Activated T-helper 1 cell treated with anti-CD3 and anti-CD28 coated beads, Interleukin-2, amount 50 U/mL, for 16 hours (primary cell): ENCODE measurements at places on chromosomes 12 and 14.
A peak's percentile ranks its signal among the peaks of the same experiment; 100 is the strongest.

- DNase-seq = no peak
Observed at GRCh38 chr12:132502149-132502881, 12.4 kb downstream of the FBRSL1 start.

DNA sequence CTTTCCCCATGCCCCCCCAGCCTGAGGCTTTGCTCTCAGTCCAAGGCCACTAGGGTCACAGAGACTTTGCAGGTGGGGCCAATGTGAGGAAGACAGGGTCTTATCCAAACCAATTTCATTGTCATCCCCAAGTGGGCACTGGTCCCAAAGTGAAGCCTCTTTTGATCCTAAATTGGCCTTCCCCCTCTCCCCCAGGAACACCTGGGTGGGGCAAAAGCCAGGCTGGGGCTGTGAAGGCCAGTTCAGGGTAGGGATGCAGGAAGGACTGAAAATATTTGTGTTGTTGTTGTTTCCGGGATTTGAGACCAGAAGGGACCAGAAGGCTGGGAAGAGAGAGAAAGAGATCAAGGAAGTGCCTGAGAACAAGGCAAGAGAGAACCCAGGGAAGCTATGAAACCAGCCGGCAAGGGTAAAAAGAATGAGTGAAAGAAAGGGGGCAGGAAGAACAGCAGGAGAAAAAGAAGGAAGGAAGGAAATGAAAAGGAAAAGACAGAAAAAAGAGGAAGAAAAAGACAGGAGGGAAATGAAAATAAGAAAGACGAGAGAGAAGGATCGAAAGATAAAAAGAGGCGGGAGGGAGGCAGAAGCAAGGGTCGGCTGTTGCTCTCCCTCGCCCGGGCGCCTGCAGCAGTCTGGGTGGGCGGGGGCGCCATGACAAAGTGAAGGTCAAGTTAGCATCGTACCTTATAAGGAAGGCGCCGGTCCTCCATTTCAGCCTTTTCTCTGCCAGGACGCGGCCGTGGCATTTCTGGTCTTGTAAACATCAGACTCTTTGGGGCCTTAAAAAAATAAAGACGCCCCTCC is 7.4 kb upstream of the HOXC11 start:
- no peak for DNase-seq

GRCh38 chr12:75937486-75937885 is 94.1 kb downstream of the PHLDA1 start:
- no peak for DNase-seq

DNA sequence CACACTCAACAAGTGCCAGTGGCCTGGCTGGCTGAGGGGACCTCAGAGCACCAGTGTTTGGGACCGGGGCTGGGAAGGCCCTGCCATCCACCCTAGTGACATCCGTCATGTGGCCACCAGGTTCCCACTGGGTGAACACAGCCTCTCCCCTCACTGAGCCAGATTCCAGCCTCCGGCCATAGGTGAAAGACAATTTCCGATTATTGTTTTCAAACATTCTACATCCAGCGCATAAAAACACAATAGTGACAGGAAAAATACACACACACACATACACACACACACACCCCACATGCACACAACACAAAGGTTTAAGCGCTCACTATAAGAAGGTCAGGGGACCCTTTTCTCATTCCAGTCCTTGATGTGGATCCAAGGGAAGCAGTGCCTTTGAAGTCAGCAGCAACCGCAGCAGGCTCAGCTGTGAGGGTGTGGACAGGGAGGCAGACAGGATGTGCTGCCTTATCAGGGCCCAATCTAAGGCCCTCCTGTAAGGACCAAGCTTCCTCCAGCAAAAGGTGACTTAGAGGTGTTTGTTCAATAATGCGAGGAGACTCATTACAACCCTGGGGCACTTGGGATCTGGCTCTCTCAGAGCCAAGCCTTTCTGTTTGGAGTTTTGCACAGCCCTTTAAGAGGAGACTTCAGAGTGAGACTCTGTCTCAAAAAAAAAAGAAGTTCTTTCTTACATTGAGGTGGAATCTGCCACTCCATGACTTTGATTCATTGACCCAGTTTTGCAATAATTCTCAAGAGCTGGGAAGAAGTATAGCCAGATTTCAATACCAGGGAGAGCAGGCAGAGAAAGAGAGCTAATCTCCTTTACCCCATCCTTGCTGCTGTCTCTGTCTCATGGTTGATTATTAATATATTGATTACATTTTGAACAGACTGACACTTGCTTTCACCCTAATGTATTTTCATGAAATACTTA is 227.8 kb downstream of the ZFP36L1 start:
- DNase-seq = no peak

GRCh38 chr14:92783813-92784431 is 10.2 kb upstream of the GOLGA5 start:
- DNase-seq = no peak

DNA sequence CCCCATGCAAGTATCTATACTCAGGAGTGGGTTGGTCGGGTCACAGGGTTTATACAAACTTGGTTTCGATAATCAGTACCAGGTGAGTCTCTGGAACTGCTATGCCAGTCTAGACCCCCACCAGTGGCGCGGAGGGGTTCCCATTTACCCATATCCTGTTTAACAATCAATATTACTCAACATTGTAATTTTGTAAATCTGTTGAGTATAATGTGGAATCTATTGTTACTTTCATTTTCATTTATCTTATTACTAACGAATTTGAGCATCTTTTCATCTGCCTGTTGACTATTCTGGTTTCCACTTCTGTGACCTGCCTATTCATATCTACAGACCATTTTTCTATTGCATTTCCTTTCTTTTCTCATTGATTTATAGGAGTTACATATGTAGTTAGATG is 275.2 kb upstream of the CRY1 start:
- DNase-seq = no peak

GRCh38 chr14:28635387-28635786 is 131.2 kb upstream of the FOXG1 start:
- no peak for DNase-seq

- DNase-seq = no peak
Observed at GRCh38 chr12:124344526-124344925, 49.6 kb downstream of the RFLNA start.

DNA sequence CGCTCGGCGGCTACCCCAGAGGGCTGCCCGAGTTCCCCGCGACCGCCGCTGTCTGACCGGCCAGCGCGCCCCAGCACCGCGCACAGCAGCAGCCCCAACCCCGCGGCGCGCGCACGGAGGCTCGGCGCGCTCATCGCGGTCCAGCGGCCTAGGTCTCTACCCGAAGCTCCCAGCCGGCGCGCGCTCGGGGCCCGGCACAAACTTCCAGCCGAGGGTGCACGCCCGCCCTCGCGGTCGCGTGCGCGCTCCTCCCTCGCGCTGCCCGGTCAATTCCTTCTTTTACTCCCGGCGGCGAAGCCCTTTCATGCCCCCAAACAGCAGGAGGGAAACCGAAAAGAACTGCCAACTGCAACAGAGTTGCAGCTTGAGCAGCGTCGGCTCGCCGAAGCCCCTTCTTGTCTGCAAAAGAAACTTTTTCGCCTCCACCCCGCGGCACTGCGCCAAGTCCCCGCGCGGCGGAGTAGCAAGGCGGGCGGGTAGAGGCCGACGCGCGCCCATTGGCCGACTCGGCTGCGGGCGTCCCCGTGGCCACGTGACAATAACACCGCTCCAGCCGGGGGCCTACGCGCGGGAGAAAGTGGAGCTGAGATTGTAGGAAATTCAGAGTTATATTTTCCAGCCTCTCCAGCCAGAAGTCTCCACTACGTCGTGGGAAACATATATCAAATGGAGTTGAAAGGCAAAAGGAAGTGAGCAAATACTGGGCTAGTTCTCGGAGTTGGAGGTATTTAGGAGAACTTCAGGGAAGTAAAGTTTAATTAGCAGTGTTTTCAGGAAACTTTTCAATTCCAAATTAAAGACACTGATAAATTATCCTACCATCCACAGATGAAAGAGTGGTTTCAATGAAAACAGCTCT is at the start of gene LRIG3:
Gene LRIG3, minus strand, starts transcription at position 403 of the 859 bp plus-strand sequence. Its CDS starts 269 bp downstream, at position 134.
- no peak for DNase-seq

GRCh38 chr12:27968972-27969623 is 3.4 kb downstream of the PTHLH start:
- DNase-seq = no peak

DNA sequence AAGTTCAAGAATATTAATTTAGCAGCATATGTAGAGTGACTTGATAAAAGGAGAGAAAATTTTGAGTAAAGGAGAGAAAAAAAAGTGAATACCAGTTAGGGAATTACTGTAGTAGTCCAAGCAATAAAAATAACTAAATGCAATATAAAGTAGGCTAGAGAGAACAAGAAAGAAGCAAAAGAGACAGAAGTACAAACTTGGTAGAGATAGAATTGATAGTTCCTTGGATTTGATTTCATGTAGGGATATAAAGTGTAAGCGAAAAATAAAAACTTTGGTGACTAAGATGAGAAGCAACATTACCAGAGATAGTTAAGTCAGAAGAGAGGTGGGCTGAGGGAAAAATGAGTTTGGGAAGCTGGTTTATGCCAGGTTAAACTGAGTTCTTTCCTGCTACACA is 252.4 kb downstream of the SEC23A start:
- no peak for DNase-seq

DNA sequence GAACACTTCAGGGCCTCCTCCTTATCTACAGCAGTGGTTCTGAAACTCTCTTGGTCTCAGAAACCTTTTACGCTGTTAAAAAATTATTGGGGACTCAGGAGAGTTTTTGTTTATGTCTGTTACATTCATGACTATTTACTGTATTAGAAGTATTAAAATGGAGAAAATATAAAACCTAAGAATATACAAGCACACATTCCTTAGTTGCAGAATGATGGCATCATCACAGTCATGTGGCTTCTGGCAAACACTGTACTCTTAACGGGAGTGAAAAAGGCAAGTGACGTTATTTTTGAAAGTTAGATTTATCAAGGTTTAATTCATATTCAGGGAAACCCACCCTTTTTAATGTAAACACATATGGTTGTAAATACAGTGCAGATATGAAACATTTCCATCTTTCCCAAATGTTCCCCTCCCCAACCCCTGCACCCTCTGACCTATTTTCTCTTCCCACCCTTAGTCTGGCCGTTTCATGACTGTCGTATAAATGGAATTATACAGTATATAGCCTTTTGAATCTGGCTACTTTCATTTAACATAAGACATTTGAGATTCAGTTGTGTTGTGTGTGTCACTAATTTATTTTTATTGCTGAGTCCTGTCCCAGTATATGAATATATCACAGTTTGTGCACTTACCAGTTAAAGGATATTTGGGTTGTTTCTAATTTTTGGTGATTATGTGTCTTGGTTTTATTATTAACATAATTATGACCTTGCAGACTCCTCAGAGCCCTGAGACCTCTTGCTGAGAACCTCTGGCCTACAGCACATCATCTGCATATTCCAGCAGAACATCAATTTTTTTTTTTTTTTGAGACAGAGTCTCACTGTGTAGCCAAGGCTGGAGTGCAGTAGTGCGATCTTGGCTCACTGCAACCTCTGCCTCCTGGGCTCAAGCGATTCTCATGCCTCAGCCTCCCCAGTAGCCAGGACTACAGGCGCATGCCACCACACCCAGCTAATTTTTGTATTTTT is 457.0 kb downstream of the PCNX1 start:
- DNase-seq = no peak

GRCh38 chr12:6423267-6424007 is 21.3 kb upstream of the CD27 start:
- peak; percentile 54 for DNase-seq

DNA sequence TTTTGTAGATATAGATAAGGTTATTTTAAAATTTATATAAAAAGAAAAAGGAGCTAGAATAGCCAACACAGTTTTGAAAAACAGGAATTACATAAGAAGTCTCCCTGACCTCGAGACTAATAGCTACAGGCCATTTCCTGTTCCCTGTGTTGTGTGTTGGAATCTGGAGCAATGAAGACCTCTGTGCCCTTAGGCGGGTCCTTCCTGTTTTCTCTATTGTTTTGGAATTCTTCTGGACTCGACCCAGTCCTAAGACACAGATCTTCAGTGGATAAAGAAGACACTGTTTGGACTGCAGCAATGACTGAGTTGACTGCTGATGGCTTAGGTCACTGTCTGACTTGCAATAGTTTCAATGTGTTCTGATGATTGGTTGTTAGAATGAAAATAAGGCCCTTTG is 26.2 kb downstream of the SNRPF start:
- DNase-seq = no peak

- DNase-seq = no peak
Observed at GRCh38 chr12:123034022-123034541, 53.6 kb downstream of the ARL6IP4 start.

GRCh38 chr14:75699331-75699730 is 38.3 kb downstream of the TTLL5 start:
- no peak for DNase-seq

- peak; percentile 8 for DNase-seq
Observed at GRCh38 chr14:92531106-92531873, 17.7 kb downstream of the RIN3 start.

GRCh38 chr12:124766727-124767065 is 97.0 kb downstream of the SCARB1 start:
- no peak for DNase-seq

DNA sequence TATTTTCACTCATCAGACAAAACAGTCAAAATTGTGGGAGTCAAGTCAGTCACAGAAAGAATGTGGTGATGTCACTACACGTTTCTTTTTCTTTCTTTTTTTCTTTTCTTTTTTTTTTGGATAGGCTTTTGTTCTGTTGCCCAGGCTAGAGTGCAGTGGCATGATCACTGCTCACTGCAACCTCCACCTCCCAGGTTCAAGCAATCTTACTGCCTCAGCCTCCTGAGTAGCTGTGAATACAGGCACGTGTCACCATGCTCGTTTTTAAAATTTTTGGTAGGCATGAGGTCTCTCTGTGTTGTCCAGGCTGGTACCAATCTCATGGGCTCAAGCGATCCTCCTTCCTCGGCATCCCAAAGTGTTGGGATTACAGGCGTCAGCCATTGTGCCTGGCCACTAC is 2.3 kb downstream of the CLECL1 start:
- DNase-seq = no peak

DNA sequence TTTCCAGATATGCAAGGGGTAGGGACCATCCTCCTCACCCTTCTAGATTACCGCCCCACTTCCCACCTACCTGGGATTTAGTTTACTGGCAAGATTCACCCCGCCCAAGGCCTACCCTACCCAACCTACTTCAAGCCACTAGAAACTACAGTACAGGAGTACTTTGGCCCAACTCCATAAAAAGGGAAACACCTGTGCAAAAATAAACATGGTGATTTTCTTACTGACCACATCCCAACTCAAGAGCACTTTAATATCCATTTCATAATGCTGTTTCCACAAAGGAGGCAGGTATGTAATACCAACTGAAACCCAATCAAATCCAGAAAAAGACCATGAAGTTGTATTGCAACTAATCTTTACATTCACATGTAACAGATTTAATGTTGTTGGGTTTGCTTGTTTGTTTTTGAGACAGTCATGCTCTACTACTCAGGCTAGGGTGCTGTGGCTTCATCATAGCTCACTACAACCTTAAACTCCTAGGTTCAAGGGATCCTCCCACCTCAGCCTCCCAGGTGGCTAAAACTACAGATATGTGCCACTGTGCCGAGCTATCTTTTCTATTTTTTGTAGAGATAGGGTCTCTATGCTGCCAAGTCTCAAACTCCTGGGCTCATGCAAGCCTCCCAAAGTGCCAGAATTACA is 41.7 kb upstream of the RAP1B start:
- no peak for DNase-seq

GRCh38 chr12:120234643-120235368 is 30.7 kb downstream of the PXN start:
- no peak for DNase-seq
